ENCODE measurements at places on chromosomes 12 and 14.

DNA sequence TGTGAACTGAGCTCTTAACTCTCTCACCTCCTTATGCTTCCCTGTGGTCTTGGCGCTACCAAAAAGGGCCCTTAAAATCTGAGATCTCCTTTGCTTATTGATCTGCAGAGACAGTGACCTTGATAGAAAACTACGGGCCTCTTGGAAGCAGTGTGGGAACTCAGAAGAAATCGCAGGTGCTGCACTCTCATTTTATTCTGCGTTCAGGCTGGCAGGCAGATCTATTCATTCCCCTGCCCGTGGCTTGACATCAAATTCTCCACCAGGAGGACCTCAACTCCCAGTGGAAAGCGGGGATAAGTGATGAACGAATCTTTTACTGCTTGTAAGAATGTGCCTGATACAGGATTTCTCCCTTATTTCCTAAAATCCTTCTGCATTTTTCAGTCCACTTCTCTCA lies 143.2 kb upstream of the SEL1L start:
- DNase-seq, result no peak

GRCh38 chr12:19970116-19970515 lies 398.2 kb upstream of the PDE3A start:
- DNase-seq, result no peak

DNA sequence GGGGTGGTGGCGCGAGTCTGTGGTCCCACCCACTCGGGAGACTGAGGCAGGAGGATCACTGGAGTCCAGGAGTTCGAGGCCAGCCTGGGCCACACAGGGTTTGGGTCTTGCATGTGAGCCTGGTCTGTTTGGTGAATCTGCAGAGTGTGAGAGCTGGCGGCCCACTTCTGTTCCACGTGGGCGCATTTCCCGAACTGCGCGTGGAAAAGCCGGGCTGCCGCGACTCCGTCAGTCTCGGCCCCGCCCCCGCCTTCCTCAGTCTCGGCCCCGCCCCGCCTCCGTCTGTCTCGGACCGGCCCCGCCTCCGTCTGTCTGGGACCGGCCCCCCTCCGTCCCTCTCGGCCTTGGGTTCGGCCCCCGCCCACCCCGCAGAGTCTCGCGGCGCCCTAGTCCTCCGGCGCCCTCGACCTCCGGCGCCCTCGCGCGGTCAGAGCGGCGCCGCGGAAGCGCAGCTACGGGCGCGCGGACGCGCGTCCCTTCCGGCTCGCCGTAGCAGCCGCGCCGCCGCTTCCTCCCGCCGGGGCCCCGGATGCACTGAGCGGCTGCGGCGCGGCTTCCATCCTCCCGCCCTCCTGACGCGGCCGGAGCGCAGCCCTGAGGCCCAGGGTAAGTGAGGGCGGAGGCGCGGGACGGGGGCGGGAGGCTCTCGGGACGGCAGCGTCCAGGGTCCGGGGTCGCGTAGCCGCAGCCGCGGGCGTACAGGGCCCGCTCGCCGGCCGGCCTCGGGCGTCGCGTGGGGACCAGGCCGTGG lies at the start of gene EP400:
Gene EP400 (plus strand): TSS at position 512 of the 751 bp plus-strand sequence. CDS start 10,678 bp downstream, outside the sequence.
- DNase-seq, result peak; percentile 95

DNA sequence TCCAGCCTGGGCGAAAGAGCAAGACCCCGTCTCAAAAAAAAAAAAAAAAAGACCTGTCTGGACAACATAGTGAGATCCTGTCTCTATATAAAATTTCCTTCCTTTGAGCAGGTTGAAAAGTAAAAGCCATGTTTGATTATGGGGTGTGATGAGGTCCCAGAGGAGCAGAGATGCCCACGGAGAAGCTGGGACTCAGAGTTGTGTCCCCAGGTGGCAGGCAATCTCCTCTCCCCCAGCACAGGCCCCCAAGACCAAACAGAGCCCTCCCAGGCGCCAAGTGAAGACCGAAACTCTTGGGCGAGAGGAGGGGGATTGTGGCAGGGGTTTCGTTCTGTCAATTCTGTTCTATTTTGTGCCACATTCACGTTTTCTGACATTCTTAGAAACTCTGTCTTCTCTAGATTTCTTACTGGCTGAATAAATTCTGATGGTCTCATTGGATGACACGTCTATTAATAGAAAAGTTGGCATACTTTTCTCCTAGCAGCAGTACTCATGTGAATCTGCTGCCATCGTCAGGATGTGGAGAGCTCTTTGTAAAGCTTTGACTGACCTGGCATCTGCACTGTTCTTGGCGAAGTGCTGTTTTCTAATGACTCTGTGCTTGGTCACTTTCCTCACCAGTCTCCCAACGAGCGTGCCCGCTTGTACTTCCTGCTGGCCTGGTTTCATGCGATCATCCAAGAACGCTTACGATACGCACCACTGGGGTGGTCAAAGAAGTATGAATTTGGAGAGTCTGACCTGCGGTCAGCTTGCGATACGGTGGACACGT lies 43.4 kb downstream of the HSP90AA1 start:
- DNase-seq, result no peak

DNA sequence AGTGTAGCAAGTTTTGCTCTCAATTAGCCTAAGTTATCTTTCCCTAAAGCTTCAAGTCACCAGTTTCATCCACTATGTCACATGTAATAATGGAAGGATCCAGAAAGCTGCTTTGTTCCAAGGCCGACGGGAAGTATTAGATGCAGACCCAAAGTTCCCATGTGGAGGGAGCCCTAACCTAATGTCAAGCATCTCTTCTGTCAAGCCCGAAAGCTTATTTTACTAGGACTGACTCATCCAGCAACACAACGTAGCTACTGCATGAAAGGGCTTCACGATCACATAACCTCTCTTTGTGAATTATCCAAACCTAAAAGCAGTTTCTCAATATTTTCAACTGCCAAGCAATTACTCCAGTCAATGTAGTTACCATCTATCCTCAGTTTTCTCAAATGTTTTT lies 133.4 kb downstream of the SLC6A15 start:
- no peak for DNase-seq

- no peak for DNase-seq
These were observed 117.7 kb downstream of the ZFP36L1 start for GRCh38 chr14:68675233-68675577.

GRCh38 chr12:89949457-89950195 lies 241.0 kb upstream of the ATP2B1 start:
- DNase-seq, result no peak

DNA sequence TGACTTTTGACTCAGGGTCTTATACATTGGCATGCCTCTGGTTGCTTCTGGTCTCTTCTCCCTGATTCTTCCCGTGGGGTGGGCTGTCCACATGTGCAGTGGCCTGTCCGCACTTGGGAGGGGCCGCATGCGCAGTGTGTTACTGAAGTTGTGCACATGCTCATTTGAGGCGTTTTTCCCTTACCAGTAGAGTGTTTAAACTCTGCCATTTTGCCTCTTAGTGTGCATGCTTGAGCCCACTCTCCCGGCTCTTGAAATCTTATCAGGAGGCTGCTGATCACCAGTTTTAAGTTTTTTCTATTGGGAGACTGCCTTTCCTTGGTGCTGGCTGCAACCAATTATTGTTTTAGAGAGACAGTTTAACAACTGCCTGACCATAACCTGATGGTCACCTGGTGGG lies 32.1 kb upstream of the HECTD1 start:
- no peak for DNase-seq

DNA sequence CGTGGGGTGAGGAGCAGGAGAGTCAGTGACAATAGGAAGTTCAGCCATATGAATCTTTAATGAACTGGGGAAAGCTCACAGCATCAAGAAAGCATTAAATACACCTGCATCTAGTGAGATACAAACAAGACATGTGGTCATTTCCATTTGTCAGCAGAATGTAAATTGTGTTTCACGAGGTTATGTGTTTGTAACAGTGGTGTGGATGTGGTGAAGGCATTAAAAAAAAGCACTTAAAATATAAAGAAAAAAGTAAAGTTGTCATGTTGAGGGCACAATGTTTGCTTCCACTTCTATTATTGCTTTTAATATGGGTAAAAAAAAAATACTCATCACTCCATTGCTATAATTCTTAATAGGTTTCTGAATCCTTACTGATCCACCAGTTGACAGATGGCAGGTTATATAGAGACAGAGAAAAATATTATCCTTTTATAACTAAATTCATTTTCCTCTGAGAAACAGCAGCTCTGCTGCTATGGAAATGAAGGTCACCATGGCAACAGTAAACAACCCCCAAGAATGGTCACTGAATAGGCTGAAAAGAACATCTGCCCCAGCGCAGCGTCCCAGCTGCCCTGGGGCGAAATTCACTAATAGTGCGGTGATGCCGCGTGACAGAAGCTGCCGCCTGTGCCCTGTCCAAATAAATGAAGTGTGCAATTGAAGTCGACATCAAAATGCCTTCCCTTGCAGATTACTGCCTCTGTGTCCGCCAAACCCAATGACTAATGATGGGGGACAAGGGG lies 226.1 kb downstream of the FOXN3 start:
- no peak for DNase-seq

- DNase-seq, result no peak
These were observed 146.6 kb downstream of the TGFB3 start for GRCh38 chr14:75835156-75835725.

DNA sequence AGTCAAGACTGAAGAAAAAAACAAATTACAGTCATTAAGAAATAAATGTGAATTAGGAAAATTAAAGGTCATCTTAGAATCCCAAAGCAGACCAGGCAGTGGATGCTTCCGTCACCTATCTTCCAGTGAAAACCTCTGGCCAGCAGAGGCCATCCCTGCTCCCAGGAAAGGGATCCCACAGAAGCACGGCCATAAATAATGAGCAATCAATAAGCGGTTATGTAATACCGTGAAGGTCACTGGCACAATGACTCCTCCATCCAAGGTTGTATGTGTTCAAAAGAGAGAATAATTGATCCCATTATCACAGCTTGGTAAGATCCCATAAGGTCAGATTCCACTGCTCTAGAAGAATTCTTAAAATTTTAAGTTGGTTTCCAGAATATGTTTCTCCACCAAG lies 85.7 kb downstream of the PPP2R5E start:
- no peak for DNase-seq

GRCh38 chr14:25102788-25103187 lies 52.8 kb upstream of the STXBP6 start:
- no peak for DNase-seq

GRCh38 chr12:31590642-31591379 lies at the start of gene DENND5B:
Gene DENND5B, minus strand, starts transcription at chr12:31591136. Its CDS starts 304 bp downstream, at chr12:31590832.
- DNase-seq, result no peak

DNA sequence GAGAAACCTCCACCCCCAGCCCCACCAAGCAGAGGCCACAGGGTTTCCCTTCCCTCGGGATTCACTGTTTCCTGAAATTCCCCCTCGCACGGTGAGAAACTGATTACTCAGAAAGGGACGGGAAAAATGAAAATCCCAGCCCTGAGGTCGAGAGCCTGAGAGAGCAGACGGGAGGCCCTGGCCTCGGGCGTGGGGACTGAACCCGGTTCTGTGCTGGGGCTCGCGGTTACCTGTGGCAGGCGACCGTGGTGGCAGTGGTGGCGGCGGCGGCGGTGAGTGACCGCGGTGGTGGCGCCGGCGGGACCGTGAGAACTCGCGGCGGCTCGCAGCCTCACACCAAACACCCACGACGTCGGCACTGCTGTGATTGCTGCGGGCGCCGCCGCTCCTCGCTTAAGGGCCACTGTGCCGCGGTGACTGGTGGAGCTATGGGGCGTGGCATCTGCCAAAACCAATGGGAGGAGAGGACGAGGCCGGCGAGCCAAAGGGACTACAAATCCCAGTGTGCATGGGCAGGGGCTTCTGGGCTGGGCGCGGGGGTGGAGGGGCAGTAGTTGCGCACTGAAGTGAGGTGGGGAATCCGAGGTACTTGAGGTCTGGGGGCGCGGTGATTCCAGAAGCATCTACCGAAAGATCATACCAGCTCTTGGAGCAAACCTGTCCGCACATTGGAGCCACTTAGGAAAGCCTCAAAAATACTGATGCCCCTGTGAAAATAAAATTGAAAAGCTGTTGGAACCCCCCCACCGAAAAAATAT lies at the start of gene LGMN:
Gene LGMN (minus strand): TSS at position 369 of the 758 bp plus-strand sequence. CDS start 15,841 bp downstream, outside the sequence.
- DNase-seq, result no peak

DNA sequence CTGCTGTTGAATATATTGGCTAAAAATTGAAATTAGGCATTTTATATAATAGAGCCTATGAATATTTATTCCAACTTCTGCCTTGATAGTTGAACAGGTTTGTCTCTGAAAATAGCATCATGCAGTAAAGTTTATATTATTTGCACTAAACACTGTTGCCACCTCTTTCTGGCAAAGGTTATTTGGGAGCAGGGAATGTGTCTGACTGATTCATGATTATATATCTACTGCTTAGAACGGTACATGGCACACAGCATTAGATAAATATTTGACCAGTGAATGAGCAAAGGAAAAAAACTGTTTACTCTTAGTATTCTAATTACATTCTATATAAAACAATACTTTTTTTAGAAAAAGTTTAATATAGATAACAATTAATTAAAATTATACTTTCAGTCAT lies 123.1 kb upstream of the MGAT4C start:
- DNase-seq, result no peak

GRCh38 chr14:59679872-59680271 lies 103.3 kb upstream of the CCDC175 start:
- no peak for DNase-seq

- DNase-seq, result no peak
These were observed 109.6 kb upstream of the LGR5 start for GRCh38 chr12:71329956-71330355.

DNA sequence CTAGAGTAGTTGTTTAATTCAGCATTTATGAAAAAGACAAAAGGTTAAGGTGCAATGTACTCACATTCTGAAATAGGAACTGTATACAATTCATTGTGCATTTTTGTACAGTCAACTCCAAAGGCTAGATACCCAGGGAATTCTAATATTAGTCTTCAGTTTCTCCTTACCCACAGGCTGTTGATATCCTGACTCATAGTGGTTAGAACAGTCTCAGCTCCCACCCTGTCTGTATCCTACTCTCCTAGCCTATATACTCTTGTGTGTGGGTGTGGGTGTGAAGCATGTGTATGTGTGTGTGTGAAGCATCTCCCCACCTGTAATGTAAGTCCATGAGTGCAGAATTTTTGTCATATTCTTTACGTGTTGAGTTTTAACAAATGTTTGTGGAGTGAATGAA lies 229.5 kb downstream of the NAV3 start:
- no peak for DNase-seq

- no peak for DNase-seq
These were observed 25.1 kb downstream of the ADGRD1 start for GRCh38 chr12:130978785-130979184.

DNA sequence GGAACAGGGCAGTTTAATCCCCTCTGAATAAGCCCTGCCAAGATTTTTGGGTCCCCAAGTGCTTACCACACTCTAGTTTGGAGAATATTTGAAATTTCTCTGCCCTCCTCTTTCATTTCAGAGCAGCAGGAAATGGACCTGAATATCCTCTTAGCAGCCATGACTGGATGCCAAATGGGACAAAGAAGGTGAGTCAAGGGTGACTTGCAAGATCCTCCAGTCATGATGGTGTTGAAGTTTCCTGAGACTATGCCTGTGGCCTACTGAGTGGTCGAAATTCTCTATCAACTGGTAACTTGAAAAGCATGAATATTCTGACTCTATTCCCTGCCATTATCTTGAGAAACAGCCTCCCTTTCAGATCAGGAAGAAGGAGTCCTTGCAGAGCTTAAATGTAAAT lies 1674.7 kb upstream of the SEL1L start:
- DNase-seq, result no peak
